Effector memory CD8-positive, alpha-beta T cell (primary cell): ENCODE measurements at places on chromosomes 6 and 20.

- no peaks in the 10 kb centered on the region for H3K27me3 ChIP-seq
- DNase-seq, result no peak
- H3K4me3 ChIP-seq, result no peak overlapping the region
- H3K36me3 ChIP-seq, result no peaks in the 10 kb centered on the region
These were observed 64.8 kb upstream of the NRSN1 start for GRCh38 chr6:24060982-24061754.

GRCh38 chr6:16184551-16184950 is 53.8 kb upstream of the GMPR start:
- no peak for DNase-seq
- peaks cover 11% of the 10 kb centered on the region for H3K27me3 ChIP-seq
- no peak overlapping the region for H3K4me3 ChIP-seq

DNA sequence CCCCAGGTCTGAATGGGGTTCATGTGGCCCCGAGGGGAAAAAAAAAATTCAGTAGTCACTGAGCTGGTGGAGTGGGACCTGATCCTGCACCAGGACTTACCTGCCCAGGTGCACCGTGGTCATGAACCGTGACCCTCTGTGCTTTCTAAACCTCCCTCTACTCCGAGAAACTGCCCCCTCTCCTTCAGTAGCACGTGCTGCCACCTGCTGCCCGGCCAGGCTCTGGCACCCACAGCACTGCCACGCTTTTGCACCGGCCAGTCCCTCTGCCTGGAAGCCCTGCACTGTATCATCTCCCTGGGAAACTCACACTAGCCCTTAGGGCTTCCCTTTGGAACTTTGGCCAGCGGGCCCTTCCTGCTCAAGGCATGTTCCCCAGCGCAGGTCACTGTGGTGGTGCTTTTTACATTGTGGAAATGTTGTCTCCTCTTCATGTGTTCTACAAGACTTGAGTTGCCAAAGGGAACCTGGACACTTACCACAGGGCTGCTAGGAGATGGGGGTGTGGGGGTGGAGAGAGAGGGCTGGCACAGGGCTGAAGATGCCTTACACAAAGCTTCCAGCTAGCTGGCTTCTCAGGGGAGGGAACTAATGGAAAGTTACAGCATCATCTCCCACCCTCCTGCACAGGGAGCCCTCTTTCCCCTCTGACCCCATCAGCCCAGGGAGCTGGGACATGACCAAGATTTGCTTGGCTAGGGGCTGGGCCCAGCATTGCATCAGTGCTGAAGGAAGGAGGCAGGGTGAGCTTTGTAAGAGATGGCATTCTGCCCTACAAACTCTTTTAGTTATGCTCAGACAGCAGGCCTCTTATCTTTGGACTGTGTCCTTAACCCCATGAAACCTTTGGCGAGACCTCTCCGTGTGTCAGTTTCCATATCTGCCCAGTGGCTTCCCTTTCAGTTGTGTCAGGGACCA is 2.5 kb upstream of the PTPRT start:
- H3K36me3 ChIP-seq, result no peaks in the 10 kb centered on the region
- peaks cover 10% of the 10 kb centered on the region for H3K4me1 ChIP-seq
- no peak for DNase-seq

GRCh38 chr20:55744896-55745295 is 260.4 kb downstream of the CBLN4 start:
- H3K27ac ChIP-seq, result no peak overlapping the region
- no peaks in the 10 kb centered on the region for H3K27me3 ChIP-seq
- no peak for DNase-seq
- H3K36me3 ChIP-seq, result no peaks in the 10 kb centered on the region

DNA sequence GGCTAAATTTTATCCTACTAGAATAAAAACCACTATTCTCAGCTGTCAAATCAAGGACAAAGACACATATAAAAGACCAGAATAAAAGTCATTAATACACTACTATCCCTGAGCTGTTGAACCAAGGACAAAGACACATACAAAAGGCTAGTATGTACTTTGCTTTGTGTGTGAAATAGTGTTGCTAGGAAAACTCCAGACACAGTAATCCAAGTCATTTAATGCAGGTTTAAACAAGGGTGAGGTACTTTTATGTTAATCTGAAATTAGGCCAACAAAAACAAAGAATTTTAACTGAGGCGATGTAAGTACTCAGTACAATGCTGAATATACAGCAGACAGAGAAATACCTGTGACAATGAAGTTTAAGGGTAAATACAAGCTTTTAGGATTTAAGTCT is 18.9 kb downstream of the GCLC start:
- H3K27ac ChIP-seq, result no peak overlapping the region
- H3K4me3 ChIP-seq, result no peak overlapping the region
- no peaks in the 10 kb centered on the region for H3K27me3 ChIP-seq

DNA sequence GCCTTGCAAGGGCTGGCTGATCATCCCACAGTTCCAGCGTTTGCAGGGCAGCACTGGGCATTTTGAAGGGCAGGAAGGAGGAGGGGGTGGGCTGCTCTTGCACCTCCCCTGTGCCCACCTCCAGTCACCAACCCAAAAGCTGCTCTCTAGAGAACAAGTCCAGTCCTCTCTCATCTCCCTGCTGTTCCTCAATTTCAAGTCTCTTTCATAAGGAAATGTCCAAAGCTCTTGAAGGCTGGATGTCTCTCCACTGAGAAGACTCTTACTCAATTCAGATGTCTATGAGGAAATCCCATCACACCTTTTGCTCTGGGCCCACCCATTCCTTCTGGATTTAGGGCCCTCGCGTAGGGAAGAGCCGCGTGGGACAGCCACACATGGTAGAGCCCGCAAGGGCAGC is 31.7 kb downstream of the WRNIP1 start:
- peaks cover 3% of the 10 kb centered on the region for H3K36me3 ChIP-seq
- no peak for DNase-seq
- no peak overlapping the region for H3K27ac ChIP-seq

DNA sequence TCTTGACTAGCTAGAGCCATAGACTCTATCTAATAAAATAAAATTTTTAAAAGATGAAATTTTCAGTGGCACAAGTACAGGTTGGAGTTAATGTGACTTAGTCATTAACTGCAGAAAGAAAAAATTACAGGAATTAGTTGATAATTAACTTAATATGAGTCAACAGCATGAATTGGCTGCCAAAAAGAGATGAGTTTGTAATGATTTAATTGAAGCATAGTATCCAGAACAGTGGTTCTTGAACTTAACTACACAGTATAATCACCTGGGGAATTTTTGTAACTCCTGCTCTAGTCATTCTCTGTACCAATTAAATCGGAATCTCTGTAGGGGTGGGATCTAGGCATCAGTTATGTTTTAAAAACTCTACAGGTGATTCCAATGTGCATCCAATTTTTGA is 46.3 kb upstream of the HMGN3 start:
- H3K36me3 ChIP-seq, result no peaks in the 10 kb centered on the region
- H3K27me3 ChIP-seq, result peaks cover 26% of the 10 kb centered on the region
- H3K27ac ChIP-seq, result no peak overlapping the region
- no peaks in the 10 kb centered on the region for H3K4me1 ChIP-seq

GRCh38 chr20:9928955-9929354 is 90.1 kb upstream of the PAK5 start:
- H3K36me3 ChIP-seq, result no peaks in the 10 kb centered on the region
- H3K27ac ChIP-seq, result no peak overlapping the region
- H3K4me1 ChIP-seq, result no peaks in the 10 kb centered on the region
- no peak for DNase-seq

- H3K27me3 ChIP-seq, result peaks cover 53% of the 10 kb centered on the region
- H3K36me3 ChIP-seq, result no peaks in the 10 kb centered on the region
- no peak overlapping the region for H3K27ac ChIP-seq
- H3K4me3 ChIP-seq, result no peak overlapping the region
These were observed 40.4 kb upstream of the POPDC3 start for GRCh38 chr6:105220186-105220585.

DNA sequence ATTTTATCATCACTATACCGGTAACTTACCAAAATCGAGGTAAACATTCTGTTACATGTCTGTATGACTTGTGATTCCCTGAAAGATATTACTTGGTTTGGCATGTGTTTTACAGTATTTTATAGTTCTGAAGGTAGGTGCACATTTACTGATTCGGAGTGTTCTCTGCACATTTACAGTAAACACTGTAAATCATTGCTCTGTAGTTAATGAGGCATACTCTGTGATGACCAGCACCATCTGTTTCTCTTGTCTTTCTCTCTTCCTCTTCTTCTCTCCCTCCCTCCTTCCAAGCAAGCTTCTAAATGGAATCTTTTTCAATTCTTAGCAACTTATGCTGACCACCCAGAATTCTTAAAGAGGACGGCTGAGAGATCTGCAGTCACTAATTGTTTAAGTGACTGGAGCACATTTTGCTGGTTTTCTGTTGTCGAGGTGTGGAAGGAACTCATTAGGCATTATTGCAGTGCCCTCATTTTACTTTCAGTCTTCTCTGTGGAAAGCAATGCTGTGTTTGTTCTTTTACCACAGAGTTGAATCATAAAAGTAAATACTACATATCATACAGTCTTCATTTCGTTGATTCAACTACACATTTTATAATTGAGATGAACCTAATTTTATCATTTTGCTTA is 126.5 kb downstream of the UTRN start:
- peak overlapping the region; percentile 61 for H3K4me3 ChIP-seq
- no peak for DNase-seq
- peaks cover 55% of the 10 kb centered on the region for H3K4me1 ChIP-seq
- peak overlapping the region; percentile 24 for H3K27ac ChIP-seq

- no peak for DNase-seq
- no peak overlapping the region for H3K4me3 ChIP-seq
- H3K4me1 ChIP-seq, result peaks cover 5% of the 10 kb centered on the region
- peaks cover 15% of the 10 kb centered on the region for H3K27me3 ChIP-seq
- no peak overlapping the region for H3K27ac ChIP-seq
These were observed 20.4 kb upstream of the DTNBP1 start for GRCh38 chr6:15682965-15683822.
